ENCODE measurements at places on chromosomes 2 and 18. TPM values are rescaled to one million over a fixed set of nuclear protein-coding genes. Genes with fewer than 3 reads are reported as not detected.

- DNase-seq: peak; percentile 46
Observed at GRCh38 chr2:239159476-239159911, 241.3 kb downstream of the HDAC4 start.

DNA sequence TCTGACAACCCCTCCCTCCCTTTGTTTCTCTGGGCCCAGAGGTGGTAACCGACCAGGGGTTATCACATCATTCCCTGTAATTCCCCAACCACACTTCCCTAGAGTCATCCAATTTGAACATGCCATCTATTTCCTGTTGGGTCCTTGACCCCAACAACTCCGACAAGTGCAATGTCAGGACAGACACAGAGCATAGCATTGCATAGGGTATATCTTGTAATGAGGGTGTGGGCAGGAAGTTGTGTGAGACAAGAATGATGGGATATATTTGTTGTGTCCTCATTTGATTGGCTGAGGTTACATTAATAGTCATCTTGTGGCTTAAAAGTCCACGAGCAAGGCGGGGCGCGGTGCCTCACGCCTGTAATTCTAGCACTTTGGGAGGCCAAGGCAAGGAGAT is 33.4 kb upstream of the CNOT11 start:
- no peak for DNase-seq

CCDC141 gene
- 162 TPM for total RNA-seq

- no peak for DNase-seq
Observed at GRCh38 chr2:96926791-96927190, 56.9 kb upstream of the SEMA4C start.

DNA sequence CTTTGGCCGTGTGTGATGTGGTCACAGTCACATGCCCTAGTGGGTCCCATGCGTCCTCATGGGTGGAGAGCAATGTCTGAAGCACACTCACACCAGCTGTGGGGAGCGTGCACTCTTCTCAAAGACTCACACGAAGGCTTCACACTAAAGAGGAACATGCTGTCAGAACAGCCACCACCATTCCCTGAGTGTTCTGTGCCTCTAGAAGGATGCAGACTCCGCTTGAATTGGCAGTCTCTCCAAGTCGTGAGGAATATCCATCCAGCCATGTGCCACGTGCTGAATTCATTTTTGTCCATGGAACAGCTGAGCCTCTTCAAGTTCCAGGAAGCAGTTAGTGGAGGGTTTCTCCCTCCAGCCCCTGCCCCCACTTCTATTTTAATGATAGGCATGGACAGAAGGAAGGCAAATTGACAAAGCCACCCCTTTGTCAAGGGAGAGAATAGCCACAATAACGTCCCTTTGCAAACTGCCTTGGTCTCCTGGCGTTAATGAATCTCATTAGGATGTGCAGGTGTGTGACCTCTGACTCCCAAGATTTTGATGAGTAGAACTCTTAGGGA is 464.3 kb upstream of the ID2 start:
- no peak for DNase-seq

ANO7 gene
- 3.4 TPM for total RNA-seq

DNA sequence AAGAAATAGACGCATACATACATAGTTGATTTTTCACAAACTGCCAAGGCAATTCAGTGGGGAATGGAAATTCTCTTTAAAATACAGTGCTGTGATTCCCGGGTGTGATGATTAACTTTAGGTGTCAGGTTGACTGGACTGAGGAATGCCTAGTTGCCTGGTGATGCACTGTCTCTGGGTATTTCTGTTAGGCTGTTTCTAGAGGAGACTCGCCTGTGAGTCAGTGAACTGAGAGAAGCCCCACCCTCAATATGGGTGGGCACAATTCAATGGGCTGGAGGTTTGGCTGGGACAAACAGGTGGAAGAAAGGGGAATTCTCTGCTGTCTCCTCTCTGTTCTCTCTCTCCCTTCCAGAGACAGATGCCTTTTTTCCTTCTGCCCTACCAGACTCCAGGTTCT is 187.6 kb downstream of the ARHGAP28 start:
- no peak for DNase-seq

DNA sequence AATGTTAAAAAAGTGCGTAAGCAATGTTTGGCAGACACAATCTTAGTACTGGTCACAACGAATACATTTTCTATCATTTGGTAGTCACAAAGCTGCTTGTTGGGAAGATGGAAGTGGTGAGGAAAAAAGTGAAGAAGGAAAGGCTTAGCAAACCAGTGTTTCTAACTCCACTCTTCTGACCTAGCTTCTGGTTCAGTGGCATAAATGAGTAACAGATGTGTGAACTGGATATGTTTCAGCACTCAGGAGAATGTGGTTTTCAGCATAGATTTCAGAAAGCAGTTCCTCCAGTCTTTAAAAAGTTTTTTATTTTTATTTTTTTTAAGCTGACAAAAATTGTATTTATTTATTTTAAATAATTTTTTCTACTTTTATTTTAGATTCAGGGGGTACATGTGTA is 357.1 kb downstream of the CPS1 start:
- DNase-seq: no peak

DNA sequence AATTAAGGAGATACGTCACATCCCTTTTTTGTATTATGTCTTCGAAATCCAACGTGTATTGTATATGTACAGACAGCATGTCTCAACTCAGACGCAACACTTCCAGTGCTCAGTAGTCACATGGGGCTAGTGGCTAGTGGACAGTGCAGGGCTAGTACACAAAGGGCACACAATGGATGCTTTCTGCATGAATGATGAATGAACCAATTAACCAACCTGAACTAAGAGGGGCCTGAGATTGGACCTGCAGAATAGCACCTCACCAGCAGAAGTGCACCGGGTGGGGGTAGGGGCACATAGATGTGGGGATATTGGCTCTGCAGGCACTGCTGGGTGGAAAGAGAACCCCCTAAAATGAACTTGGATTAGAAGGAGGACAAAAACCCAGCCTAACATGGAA is 20.7 kb downstream of the ST8SIA5 start:
- no peak for DNase-seq

VWA3B gene
- total RNA-seq: 0.51 TPM

Measured in cardiac septum (tissue), 1 donor.